ENCODE measurements at places on chromosomes 3 and 15.

DNA sequence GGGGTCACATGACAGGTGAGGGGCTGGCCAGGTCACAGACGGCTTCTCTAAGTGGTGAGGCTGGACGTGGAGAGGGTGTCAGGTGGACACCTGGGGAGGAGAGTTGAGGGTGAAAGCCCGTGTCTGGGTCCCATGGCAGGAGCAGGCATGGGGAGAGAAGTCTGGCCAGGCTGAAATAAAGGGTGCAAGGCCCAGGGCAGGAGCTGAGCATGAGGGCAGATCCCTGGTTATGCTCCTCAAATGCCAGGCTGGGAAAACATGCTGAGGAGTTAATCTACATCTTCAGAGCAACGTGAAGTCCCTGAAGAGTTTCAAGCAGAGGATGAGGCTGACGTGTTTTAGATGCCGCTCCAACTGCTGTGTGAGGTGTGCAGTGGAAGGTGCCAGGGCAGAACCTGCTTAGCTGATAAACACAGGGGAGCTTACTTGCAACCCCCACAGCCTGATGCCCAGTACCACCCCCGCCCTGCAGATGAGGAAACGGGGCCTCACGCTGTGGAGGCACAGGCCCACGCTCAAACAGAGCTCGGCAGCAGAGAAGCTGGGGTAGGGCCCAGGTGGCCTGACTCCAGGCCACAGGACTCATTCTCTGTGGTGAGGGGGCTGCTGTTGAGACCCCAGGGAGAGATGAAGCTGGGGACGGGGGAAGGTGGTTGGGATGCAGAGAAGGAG, 40.5 kb downstream of the HCN4 start:
- DNase-seq = no peak

DNA sequence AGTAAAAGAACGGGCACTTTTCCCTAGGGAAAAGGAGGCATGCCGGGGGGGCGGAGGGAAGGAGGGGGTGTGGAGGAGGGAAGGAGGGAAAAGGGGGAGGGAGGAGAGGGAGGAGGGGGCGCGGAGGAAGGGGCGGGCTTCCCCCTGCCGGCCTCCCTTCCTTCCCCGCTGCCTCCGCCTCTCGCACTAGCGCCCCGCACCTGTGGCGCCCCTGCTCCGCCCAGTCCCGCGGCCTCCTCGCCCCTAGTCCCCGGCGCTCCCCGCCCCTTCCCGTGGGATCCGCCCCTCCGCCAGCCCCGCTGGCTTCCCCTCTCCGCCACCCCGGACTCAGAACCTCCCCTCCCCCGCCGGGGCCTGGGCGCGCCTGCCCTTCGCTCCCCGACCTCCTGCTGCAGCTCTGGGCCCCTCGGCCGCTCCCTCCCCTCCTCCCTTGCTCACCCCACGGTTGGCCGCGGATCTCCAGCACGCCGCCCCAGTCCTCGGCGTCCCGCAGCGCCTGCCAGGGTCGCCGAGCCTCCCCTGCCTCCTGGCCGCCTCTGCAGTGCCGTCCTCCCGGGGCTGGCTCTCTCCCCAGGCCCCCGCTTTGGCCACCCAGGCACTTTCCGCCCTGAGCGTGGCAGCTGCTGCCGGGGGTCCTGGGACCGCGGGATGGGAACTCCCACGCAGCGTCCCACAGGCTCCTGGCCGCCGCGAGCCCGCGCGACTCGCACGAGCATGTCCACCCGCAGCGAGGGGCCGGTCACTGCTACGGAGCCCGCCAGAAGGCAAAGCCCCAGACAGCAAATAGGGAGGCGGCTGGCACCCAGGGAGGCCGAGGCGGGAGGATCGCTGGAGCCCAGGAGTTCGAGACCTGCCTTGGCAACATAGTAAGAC, 147.4 kb downstream of the TJP1 start:
- DNase-seq = peak; percentile 65

DNA sequence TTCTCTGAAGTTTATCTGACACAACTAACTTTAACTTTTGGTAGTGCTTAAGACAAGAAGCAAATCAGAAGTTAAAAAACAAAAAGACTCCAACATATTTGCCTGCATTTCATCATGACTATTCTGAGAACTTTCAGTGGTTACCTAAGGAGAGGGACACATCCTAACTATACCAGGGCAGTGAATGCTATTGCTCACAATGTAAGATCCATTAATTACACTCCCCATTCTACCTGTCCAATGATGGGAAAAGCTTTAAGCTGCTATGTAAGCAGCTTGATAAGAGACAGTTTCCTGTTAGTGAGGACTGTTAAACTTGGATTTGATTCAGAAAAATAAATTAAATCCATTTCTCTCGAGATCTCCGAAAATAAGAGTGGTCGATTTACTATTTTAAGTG, 37.5 kb downstream of the SERPINI1 start:
- DNase-seq = no peak

DNA sequence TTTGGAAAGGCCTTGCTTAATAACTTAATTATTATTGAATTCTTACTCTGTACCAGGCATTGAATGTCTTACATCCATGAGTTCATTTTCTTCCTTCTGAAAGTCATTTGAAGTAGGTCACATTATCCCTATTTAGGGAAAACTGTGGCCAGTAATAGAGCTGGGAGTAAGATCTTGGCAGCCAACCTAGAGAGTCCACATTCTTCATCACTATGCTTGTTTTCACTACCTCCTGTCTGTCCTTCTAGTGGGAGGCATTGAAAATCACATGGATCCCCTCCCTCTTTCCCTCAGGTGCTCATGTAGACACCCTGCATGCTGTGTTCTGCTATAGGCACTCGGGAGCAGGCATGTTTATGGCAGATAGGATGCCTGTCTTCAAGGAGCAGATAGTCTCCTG, 154.9 kb downstream of the EBLN2 start:
- DNase-seq = no peak
